Amygdala (tissue), 56 donors: ENCODE measurements at places on chromosomes 6 and 20.

DNA sequence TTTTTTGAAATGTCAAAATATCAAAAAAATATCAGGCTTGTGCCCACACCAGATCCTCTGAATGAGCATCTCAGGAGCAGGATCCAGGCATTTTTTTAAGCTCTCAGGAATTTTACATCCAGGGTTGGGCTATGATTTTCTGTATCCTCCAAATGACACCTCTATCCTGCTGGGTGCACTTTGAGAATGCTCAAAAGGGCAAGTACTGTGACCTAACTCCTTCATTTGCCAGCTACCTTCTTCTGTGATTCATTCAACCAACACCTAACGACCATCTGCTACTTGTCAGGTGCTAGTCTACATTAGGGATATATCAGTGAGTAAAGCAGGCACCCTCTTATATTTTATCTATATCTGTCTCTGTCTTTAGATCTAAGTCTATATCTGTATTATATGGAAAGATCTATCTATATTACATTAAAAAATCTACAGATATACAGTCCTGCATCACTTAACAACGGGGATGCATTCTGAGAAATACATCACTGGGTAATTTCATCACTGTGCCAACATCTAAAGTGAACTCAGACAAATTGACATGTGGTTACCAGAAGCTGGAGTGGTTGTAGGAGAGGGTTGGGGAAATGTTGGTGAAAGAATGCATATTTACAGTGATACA, 131.6 kb downstream of the KIF16B start:
- no peak for DNase-seq

DNA sequence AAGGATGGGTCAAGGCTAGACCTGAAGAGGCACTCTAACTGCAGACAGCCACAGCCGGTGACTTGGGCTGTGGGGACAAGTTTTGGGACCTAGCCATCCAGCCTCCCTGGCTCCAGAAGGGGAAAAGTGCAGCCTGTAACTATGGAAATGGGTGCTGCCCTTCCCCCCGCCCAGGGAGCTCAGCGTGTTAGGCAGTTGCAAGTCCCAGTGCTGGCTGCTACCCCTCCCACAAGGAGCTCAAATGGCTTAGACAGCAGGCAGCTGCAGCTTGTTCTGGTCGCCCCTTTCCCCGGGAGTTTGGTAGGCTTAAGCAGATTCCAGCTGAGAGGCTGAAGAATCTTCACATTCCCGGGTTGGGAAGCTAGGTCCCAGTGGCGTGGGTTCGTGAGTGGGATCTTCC, 162.6 kb downstream of the FAM83B start:
- no peak for DNase-seq

GRCh38 chr20:59938221-59938620, 1.9 kb downstream of the PPP1R3D start:
- DNase-seq, result no peak

DNA sequence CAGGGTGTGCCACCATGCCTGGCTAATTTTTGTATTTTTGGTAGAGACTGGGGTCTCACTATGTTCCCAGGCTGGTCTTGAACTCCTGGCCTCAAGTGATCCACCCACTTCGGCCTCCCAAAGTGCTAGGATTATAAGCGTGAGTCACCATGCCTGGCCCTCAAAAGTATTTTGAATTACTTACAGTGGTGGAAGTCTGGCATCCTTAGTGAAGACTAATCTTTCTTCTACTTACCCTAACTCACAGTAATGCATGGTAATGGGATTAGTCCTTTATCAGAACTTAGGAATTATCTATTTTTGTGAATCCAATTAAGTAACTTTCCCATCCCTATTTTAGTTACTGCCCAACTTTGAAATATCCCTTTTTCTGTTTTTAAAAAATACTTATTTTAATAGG, 3.9 kb downstream of the RWDD1 start:
- DNase-seq, result no peak

DNA sequence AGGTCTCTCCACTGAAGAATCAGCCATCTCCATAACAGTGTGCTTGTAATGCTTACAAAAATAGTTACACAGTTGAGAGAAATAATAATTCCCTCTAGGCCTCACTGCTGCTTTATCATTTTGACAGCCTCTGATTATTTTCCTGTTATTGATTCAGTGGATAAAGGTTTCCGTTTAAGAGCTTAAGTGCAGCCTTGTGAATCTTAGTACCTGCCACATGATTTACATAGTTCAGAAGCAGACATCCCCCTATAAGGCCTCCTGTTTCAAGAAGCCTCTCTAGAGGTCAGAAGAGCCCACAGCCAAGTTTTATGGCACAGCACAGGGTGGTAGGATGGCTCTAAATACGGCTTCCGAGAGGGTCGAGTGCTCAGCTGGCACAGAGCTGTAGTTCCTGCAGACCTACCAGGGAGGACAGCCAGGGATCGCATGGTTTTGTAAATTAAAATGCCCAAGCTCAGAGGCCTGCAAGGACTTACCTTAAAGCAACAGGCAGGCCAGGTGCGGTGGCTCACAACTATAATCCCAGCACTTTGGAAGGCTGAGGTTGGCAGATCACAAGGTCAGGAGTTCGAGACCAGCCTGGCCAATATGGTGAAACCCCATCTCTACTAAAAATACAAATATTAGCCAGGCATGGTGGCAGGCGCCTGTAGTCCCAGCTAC, 17.6 kb upstream of the PYGB start:
- DNase-seq, result no peak

DNA sequence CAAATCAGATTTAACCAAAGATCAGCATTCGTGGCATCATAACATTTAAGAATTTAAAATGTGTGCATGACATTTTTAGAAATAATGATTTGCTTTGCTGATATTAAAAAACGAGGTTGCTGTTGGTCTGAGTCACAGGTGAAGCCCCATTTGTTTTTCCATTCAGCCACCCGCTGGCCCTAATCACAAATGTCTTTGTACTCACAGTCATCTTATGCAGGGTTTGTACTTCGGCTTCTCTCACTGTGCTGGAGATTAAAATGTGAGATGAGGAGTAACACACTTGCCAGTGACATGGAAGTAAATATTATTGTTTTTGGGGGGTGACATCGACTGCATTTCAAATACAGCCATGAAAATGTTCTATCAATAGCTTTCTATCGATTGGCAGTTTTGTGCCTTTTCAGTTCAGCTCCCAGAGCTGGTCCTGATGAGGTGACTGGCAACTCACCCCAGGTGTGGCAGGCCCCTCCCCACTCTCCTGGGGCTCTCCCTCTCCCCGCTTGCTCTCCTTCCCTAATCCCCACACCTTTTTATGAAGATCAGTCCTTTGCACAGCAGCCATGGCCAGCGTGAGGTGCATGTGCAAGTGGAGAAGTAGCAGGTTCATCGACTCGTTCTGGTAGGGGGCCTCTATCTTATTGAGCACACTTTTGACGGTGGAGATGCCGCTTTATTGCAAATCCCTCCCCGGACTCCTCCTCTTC, 58.8 kb upstream of the FUCA2 start:
- no peak for DNase-seq

GRCh38 chr20:38217791-38218565, 42.6 kb downstream of the KIAA1755 start:
- no peak for DNase-seq

DNA sequence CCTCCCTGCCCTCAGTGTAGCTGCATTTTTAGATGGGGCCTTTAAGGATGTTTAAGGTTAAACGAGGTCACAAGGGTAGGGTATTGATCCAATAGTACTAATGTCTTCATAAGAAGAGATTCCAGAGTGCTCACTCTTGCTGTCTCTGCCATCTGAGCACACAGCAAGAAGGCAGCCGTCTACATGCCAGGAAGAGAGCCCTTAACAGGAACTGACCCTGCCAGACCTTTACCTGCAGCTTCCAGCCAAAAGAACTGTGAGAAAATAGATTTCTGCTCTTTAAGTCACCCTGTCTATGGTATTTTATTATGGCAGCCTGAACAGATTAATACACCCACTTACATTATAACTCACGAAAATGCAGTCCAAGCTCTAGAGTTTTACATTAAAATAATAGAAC, 685.3 kb upstream of the MARCKS start:
- no peak for DNase-seq

DNA sequence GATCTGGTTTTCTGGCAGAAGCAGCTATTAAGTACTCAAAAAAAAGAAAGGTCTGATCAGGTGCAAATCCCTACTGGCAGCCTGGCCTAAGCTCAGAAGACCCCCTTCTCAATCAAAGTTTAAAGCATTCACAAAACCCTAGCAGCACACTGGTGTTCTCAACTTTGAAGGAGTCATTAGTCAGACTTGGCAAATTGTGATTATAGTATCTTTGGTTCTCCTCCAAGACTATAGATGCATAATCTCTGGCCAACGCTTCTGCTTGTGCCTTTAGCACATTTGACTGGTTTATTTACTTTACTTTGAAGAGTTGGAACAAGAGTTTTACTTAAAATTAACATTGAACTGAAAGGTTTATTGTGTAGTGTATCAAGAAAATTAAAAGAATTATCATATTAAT, 248.9 kb downstream of the PTPRK start:
- DNase-seq, result no peak

DNA sequence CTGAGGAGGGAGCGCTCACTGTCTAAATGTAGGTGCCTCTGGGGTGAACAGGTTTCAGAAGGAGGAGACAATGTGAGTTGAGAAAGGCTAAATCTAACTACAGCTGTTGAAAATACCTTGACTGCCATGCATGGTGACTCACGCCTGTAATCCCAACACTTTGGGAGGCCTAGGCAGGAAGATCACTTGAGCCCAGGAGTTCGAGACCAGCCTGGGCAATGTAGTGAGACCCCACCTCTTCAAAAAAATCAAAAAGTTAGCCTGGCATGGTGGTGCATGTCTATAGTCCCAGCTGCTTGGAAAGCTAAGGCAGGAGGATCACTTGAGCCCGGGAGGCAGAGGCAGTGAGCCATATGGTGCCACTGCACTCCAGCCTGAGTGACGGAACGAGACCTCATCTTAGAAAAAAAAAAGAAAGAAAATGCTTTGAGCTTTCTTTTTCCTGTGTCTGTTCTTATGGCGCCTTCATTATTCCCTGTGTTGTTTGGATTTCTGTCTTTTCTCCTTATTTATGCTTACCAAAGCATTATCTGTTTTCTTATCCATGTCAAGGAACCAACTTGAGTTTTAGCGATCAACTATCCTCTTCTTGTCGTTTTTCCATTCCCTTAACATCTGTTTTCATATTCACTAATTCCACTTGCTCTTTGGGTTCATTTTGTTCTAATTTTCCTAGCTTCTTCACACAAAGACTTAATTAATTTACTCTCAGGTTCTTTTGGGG, 8.5 kb downstream of the SLC2A10 start:
- DNase-seq, result no peak
